ENCODE measurements at places on chromosomes 3 and 15. TPM values are rescaled to one million over a fixed set of nuclear protein-coding genes. Genes with fewer than 3 reads are reported as not detected.

CKMT1A gene
- not detected for total RNA-seq

GPR87 gene
- total RNA-seq = under 0.01 TPM

FRMD5 gene
- 14.9 TPM for total RNA-seq

NOX5 gene
- under 0.01 TPM for total RNA-seq

MCF2L2 gene
- 0.56 TPM for total RNA-seq

C3orf80 gene
- total RNA-seq = 0.58 TPM

MUC13 gene
- not detected for total RNA-seq

USP19 gene
- total RNA-seq = 42.8 TPM

TMEM40 gene
- not detected for total RNA-seq

COL6A5 gene
- not detected for total RNA-seq

ALPK3 gene
- total RNA-seq = 3.3 TPM

PPP2R3A gene
- total RNA-seq = 11.8 TPM

SLC9C1 gene
- 0.56 TPM for total RNA-seq

EOMES gene
- not detected for total RNA-seq

CNTN3 gene
- total RNA-seq = 0.96 TPM

CHST13 gene
- total RNA-seq = not detected

LMAN1L gene
- not detected for total RNA-seq

HIGD2B gene
- total RNA-seq = not detected

NR1I2 gene
- not detected for total RNA-seq

SV2B gene
- not detected for total RNA-seq

TTLL13 gene
- total RNA-seq = not detected

Measured in regular cardiac myocyte (primary cell).